ENCODE measurements at places on chromosomes 5 and 9.

- no peak for DNase-seq
These were observed 2.7 kb downstream of the OR2V2 start for GRCh38 chr5:181149806-181150733.

DNA sequence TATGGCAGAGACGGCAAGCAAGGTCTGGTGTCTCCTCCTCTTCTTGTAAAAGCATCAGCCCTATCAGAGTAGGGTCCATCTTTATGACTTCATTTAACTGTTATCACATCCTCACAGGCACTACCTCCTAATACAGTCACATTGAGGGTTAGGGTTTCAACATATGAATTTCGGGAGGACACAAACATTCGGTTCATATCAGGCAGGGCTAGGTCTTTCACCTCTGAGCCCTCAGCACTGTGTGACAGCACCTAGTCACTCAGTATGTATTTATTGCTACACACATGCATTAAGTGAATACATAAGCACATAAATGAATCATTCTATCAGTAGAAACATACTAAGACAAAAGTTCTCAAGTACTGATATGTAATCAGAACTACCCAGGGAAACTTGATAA, 9.4 kb upstream of the BTF3 start:
- no peak for DNase-seq

GRCh38 chr5:63205976-63206375, 627.4 kb downstream of the LRRC70 start:
- DNase-seq: no peak

- no peak for DNase-seq
These were observed 234.2 kb upstream of the IRX2 start for GRCh38 chr5:2985718-2986117.

- no peak for DNase-seq
These were observed 3.3 kb upstream of the PLGRKT start for GRCh38 chr9:5441043-5441442.

- DNase-seq: no peak
These were observed 21.6 kb downstream of the DMRT2 start for GRCh38 chr9:1071730-1072129.

DNA sequence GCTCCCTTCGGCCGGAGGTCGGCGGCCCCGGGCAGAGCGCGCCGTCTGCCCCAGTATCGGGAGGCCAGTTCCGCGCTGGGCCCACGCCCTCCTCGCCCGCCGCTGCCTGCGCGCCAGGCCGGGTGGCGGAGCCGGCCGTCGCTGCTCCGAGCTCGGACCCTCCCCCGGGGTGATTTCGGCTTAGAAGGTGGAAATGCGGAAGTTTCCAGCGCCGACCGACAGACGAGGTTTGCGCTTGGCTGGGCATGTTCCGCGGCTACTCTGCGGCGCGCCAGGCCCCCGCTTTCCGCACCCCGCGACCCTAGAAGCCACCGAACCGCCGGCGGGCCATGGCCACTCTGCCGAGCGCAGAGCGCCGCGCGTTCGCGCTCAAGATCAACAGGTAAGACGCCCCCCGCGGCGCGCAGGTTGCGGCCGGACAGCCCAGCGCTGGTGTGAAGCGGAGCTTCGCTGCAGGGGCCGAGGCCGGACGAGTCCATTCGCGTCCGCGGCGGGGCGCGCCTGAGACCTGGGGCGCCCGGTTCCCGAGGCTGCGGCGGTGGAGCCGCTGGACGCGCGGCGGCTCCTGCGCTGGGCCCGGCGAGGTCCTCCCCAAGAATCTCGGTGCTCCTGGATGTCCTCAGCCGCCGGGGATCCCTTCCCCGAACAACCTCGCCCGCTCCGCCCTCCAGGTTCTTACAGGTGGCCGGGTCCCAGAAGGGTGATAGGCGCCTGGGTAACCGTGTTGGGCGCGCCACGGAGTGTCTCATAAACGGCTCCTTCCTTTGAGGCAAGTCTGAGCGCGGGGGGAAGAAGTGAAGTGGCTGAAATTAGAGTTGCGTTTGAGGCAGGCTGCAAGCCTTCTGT, at the start of gene DOCK8:
TSS of gene DOCK8 (plus strand) at position 218 of the 846 bp plus-strand sequence. CDS start at position 330, 112 bp downstream.
- DNase-seq: peak; percentile 55

DNA sequence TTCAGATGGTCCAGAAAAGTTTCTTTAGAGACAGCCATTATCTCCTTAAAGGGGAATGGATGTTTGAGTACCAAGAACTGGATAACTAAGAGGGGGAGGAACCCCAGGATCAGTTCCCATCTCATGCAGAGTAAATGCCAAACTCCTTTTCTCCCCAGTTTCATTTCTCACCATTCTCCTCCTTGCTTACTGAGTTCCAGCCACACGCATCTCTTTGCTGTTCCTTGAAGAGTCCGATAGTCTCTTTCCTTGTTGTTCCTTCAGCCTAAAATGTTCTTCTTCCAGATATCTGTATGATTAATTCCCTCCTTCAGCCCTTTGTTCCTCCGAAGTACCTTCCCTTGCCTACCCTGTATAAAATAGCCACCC, 30.0 kb downstream of the KDM4C start:
- DNase-seq: no peak

- no peak for DNase-seq
These were observed 34.4 kb downstream of the APC start for GRCh38 chr5:112772124-112772523.

- no peak for DNase-seq
These were observed 336.0 kb downstream of the ENC1 start for GRCh38 chr5:74304536-74304935.

Data from activated naive CD4-positive, alpha-beta T cell treated with anti-CD3 and anti-CD28 coated beads, Interleukin-2, amount 50 U/mL, for 16 hours (primary cell).